ENCODE measurements at places on chromosomes 6 and 20. TPM values are rescaled to one million over a fixed set of nuclear protein-coding genes. Genes with fewer than 3 reads are reported as not detected.

The FOXQ1 gene
- total RNA-seq: 7.5 TPM

The TRIM15 gene
- total RNA-seq: not detected

The GLP1R gene
- total RNA-seq: not detected

The TOMM34 gene
- total RNA-seq: 120 TPM

The CEP85L gene
- total RNA-seq: 7.8 TPM

The TBXT gene
- total RNA-seq: not detected

The C6orf58 gene
- not detected for total RNA-seq

The BCLAF1 gene
- total RNA-seq: 119 TPM

The VGLL2 gene
- total RNA-seq: not detected

The MYMX gene
- total RNA-seq: not detected

The CGAS gene
- 19.4 TPM for total RNA-seq

The MATN4 gene
- total RNA-seq: not detected

The WFDC5 gene
- total RNA-seq: not detected

The SLC25A27 gene
- 3.8 TPM for total RNA-seq

The RAB44 gene
- not detected for total RNA-seq

The PPP1R3G gene
- 3.2 TPM for total RNA-seq

The CTCFL gene
- total RNA-seq: not detected

The TOX2 gene
- 0.98 TPM for total RNA-seq
